ENCODE measurements at places on chromosomes 16 and 17.
A peak's percentile ranks its signal among the peaks of the same experiment; 100 is the strongest.

GRCh38 chr16:50619702-50620491, 61.2 kb downstream of the SNX20 start:
- no peak for DNase-seq

DNA sequence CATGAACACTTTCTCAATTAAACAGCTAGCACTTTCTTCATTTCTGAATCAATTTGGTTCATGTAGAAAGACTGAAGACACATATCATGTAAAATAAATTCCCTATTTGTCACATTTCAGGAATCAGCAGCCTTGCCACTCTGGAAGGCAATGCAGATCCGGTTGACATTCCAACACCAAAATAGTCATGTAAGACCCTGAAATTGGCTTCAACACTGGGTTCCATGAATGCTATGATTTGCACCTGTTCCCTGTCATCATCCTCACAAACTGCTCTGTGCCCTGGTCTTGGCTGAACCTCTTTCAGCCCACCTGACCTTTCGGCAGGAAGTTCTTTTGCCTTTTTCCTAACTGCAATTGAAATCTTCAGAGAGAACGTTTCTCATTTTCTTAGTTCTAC, 156.9 kb downstream of the CDH8 start:
- no peak for DNase-seq

- DNase-seq: no peak
Observed at GRCh38 chr16:65054457-65054856, 67.4 kb downstream of the CDH11 start.

GRCh38 chr16:48597563-48598387, 12.2 kb downstream of the N4BP1 start:
- DNase-seq: no peak

DNA sequence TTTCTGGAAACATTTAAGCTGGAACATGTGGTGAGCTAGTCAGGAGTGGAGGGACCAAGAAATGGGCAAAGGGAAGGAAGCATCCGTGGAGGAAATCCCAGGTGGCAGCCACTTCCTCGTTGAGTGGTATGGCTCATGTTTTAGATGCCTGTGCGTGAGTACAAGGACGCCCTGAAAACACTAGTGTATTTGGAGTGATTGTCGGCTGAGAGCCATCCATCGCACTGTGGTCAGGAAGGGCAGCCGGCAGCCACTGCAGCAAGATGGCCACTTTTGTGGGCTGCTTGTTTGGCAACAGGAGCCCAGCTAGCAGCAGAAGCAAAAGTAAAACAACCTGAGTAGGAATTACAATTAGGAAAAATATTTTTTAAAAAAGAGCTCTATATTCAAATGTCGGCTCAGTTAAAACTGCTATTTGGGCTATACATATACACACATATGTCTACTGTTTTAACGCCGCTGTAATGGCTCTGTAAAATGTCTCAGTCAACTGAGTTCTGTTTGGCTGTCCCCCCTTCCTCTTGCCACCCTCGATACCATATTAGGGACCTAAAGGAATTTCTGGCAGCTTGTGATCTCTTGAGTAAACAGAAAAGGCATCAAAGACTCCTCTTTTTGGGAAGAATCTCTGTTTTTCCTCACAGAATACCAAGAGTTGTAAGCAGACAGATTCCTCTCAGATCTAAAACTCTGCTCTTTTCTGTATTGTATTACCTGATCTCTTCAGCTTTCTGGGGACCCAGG, 39.2 kb downstream of the BRD7 start:
- DNase-seq: peak; percentile 1

DNA sequence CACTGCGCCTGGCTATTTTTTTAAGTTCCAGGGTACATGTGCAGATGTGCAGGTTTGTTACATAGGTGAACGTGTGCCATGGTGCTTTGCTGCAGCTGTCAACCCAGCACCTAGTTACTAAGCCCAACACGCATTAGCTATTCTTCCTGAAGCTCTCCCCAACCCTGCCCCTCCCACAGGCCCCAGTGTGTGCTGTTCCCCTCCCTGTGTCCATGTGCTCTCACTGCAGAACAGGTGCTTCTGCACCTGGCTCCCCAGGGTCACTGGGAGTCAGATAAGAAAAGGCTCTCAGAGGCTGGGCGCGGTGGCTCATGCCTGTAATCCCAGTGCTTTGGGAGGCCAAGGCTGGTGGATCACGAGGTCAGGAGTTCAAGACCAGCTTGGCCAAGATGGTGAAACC, 6.2 kb downstream of the HASPIN start:
- DNase-seq: no peak

DNA sequence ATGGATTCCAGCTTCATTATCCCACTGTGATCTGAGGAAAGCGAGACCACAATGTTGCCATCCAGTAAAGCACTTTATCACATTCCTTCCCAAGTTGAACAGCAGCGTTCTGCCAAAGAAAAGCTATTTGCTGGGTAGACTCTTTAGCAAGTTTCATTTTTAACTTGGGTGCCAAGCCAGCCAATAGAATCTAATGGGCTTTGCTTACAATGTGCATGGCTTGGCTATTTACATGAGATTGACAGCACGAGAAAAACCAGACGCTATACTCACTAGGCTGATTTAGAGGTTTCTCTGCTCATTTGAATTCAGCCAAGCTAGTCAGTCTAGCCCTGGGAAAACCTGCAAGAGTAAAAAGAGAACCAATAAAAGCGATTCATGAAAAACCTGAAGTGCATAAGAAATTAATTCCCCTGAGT, 108.9 kb downstream of the CDH13 start:
- no peak for DNase-seq

- peak; percentile 66 for DNase-seq
Observed at GRCh38 chr17:47315451-47316266, 8.1 kb upstream of the EFCAB13 start.

GRCh38 chr16:6949240-6949639, 383.4 kb upstream of the RBFOX1 start:
- no peak for DNase-seq

Data from DMS79 treated with DMSO at 0.1 percent for 48 hours (cell line).